ENCODE measurements at places on chromosomes 7 and 10. TPM values are rescaled to one million over a fixed set of nuclear protein-coding genes. Genes with fewer than 3 reads are reported as not detected.

DNA sequence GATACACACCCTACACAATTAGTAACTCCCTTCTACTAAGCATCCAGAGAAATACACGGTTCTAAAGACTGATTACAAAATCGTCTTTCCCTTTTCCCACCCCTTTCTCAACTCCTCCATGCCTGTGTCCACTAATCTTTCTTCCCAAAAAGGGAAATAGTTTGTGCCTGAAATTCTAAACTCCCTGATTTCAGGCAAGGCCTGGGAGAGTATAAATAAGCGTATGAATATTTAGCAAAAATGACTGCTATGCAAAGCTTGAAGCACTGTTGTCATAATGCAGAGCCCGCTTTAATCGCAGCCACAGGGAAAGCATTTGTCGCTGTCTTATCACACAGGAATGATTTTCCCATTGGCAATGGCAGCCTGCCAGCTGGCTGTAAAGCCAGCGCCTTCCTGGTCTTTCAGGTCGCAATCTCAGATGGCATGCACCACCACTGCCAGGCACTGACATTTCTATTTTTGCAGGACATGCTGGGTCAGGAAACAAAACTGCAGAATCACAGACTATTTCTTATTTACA lies 142.9 kb upstream of the PCGF5 start:
- no peak for DNase-seq

DNA sequence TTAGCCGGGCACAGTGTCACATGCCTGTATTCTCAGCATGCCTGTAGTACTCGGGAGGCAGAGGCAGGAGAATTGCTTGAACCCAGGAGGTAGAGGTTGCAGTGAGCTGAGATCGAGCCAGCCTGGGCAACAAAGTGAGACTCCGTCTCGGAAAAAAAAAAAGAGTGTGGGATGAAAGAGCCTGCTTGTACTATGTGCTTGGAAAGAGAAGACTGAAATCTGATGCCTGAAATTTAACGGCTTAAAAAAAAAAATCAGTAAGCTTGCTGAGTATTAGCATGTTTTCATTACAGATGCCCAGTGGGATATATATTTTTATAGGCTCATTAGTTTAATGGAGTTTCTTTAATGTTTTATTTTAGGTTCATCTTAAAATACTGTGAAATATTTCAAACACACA lies 4.2 kb downstream of the NT5C2 start:
- no peak for DNase-seq

DNA sequence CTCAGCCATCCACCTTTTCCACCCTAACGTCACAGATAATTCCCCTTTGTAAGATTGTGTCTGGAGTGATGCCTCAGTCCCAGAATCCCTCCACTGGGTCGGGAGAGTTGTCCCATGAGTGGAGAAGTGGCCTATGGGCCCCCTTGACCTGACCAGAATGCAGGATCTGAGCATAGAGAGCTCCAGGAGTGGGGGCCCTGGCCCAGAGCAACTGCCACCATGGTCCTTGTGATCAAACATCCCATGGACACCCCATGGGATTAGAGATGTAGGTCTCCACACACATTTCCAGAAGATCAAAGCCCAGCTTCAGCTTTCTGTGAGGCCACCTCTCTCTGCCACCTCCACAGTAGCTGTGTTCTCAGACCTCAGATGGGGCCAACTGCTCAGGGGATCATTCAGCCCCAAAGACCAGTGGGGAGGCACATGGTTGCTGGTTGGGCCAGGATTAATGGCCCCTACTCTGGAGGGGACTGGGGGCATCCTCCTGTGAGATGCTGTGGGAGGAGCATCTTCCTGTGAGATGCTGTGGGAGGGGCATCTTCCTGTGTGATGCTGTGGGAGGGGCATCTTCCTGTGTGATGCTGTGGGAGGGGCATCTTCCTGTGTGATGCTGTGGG lies 28.5 kb upstream of the DPYSL4 start:
- no peak for DNase-seq

MSMB gene
- total RNA-seq = 14.5 TPM

KLF14 gene
- 0.07 TPM for total RNA-seq

ITIH5 gene
- 8.1 TPM for total RNA-seq
